Stimulated activated CD8-positive, alpha-beta memory T cell treated with anti-CD3 and anti-CD28 coated beads, Interleukin-4, amount 100 ng/mL, for 1 hour (primary cell): ENCODE measurements at places on chromosomes 12 and 14.

DNA sequence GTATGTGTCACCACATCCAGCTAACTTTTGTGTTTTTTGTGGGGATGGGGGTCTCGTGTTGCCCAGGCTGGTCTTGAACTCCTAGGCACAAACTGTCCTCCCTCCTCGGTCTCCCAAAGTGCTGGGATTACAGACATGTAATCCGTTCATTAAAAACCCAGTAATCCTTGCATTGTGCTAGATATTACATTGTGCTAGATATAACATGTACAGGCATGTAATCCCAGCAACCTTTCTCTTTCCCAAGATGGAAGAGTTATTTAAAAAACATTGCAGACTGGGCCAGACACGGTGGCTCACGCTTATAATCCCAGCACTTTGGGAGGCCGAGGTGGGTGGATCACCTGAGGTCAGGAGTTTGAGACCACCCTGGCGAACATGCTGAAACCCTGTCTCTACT is 19.7 kb downstream of the ELK3 start:
- no peak for DNase-seq

DNA sequence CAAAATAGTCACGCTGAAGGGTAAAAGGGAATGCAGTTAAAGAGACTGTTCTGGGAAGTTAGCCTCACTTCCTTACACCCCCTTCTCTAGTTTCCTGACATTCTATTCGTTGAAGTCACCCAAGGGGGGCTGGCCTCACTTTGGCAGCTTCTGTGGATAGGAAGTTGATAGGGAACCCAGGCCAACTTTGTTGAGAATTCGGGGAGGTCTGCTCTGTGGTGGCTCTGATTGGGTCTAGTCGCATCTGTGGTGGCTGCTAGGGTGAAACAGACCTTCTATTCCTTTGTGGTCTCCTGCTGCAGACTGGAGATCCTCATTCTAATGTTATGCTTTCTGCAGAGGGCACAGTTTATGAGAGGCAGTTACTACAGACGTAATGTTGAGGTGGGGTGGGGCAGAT is 28.8 kb upstream of the GZMB start:
- no peak for DNase-seq

- no peak for DNase-seq
These were observed 77.4 kb downstream of the KIF21A start for GRCh38 chr12:39365364-39366001.

GRCh38 chr12:40313928-40314327 is 89.1 kb downstream of the LRRK2 start:
- no peak for DNase-seq

DNA sequence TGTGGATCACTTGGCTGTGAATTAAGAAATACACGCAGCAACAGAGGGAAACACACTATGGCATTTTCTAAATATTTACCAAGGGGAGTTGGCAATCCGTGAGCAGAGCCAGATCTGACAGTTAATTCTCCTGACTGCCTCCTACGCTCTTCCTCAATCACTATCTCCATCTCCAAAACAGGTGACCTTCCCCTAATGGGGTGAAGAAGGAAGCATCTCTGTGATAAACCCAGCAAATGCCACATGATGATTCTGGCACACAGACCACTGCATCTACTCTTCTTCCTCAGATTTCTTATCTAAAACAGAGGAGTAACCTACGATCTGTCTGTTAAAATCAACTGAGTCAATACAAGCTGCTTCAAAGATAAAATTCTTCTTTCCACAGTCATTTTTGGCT is 4.4 kb downstream of the SPTB start:
- no peak for DNase-seq

DNA sequence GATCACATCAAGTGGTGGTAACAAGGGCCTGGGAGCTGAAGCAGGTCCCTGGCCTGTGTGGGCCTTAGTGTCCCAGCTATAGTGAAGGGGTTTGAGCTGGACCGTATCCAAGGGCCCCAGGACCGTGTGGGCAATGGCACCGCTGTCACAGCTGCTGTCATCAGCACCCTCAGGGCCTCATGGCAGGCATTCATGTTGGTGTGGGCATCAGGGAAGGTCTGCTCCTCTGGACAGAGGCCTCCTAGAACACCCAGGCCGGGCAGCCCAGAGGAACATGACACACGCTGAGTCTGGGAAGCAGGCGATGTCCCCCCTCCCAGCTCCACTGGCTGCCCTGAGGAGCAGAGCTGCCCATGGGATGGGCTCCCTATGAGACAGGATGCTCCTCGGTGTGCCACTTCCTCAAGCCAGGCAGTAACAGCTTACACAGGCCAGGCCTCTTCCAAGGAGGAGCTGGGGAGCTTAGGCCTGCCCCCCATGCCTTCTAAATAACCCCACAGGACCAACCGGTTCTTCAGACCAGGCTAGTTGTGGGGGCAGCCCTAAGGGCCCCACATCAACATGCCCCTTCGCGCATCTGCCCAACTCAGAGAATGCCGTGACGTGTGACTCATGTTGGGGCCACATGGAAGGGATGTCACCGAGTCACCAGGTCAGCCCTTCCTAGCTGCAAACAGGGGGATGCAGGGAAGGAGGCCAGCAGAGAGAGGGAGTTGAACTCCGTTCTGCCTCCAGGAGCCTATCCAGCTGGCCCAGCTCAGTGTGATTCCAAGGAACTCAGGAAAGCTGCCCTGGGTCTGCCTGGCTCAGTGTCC is 80.4 kb downstream of the PITPNM2 start:
- no peak for DNase-seq

GRCh38 chr14:88255798-88256197 is 67.3 kb downstream of the KCNK10 start:
- no peak for DNase-seq

DNA sequence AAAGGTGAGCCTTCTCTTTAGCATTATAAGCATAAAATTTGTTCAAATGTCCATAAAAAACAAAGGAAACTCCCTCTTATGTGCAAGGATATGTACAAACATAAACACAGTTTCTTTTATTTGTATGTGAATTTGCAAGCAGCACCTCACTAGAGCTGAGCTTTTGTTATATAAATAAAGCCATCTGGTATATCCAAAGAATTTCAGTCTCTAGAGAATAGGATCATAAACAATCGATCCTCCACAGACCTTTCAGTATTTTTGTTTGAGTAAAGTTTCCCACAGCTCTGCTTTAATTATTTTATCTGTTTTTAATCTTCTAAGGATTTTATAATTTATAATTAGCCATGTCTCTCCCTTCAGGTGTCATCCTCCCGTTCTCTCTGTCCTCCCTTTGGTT is 89.2 kb downstream of the OTOGL start:
- DNase-seq = no peak

DNA sequence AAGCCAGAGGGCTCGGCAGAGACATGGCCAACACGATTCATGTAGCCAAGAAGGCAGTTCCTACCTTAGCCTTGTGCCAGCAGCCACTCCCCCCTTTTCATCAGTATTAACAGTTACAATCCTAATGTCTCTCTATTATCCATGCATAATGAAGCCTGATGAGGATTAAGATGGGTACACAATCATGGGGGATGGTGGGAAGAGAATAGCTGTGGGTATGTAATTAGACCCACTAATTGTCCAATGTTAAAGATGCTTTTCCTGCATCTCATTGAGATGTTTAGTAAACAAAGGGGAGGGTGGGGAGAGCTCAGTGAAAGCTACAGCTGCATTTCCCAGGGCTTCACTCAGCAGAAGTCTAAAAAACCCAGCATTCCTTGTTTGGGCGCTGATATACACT is 70.4 kb upstream of the CMKLR1 start:
- no peak for DNase-seq

- no peak for DNase-seq
These were observed 24.0 kb upstream of the CLEC4E start for GRCh38 chr12:8564656-8565055.

DNA sequence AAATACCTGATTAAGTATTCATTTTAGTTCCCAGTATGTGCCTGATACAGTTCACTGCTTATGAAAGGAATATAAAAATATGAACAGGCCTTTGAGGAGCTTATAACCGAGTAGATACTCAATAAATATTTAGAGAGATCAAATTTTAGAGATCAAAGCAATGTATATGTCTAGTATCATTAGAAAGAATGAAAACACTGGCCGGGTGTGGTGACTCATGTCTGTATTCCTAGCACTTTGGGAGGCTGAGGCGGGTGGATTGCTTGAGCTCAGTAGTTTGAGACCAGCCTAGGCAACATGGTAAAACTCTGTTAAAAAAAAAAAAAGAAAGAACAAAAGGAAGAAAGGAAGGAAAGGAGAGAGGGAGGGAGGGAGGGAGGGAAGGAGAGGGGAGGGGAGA is 113.2 kb upstream of the EEA1 start:
- DNase-seq = no peak

DNA sequence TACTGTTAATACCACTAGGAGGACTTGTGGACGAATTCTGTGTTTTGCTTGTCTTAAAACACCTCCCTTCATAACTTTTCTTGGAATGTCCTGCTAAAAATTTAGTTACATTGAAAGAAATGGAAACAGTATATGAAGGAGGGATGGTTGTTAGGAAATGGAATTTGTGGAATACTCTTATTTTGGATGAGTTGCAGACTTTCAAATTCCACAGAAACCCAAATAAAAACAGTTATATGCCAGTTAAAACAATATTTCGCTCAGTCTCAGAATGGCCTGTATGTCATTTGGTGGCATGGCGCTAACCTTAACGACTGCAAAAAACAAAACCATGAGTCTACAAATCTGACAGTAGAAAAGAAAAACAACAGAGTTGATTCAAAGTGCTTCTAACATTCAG is 12.2 kb upstream of the ARHGAP5 start:
- no peak for DNase-seq

- DNase-seq = no peak
These were observed 131.1 kb downstream of the FBXL14 start for GRCh38 chr12:1463073-1463905.

DNA sequence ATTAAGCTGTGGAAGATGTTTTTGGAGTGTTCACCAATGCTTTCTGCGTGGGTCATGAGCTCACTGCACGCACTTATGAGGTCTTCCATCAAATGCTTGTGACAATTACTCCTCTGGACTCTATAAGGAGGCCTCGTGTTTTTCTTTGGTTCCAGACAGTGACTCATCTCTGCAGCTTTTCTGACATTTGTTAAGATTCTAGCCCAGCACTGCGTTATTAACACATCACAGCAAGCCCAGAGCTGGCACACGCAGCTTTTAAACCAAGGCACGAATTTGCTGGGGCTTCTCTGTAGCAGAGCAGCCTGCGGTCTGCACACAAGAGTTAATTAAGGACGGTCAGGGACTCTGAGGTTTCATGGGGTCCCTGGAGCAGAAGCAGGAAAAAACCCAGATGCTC is 16.9 kb downstream of the MEG3 start:
- no peak for DNase-seq

DNA sequence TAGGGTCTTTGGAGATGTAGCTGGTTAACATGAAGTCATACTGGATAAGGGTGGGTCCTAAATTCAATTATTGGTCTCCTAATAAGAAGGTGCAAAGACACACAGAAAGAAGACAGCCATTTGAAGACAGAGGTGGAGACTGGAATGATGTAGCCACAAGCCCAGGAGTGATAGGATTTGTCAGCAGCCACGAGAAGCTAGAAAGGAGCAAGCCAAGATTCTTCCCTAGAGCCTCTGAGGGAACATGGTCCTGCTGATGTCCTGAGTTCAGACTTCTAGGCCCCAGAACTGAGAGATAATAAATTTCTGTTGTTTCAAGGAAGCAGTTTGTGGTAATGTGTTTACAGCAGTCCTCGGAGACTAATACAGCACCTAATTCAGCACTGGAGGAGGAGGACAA is 203.3 kb upstream of the SRRM4 start:
- DNase-seq = no peak

GRCh38 chr12:27549801-27550652 is 26.0 kb downstream of the PPFIBP1 start:
- DNase-seq = no peak

- no peak for DNase-seq
These were observed 72.2 kb downstream of the CLIP1 start for GRCh38 chr12:122350141-122350848.

DNA sequence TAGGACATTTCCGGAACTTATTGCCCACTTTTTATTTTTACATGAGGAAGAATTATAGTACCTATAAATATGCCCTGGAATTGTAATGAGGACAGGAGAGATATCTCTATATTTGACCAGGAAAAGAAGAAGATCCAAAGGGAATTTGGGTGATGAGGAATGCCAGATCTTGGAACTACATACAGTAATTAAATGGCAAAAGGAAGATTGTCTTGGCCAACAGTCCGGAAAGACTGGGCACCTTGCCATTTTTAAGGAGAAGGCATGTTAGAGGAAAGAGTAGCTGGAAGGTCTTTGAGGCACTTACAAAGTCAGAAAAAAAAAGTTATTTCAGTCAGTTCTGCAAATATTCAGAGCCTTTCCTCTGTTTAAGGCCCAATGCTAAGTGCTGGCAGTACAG is 616.4 kb downstream of the MED13L start:
- DNase-seq = no peak

- DNase-seq = no peak
These were observed 255.0 kb downstream of the PAWR start for GRCh38 chr12:79435742-79436141.

DNA sequence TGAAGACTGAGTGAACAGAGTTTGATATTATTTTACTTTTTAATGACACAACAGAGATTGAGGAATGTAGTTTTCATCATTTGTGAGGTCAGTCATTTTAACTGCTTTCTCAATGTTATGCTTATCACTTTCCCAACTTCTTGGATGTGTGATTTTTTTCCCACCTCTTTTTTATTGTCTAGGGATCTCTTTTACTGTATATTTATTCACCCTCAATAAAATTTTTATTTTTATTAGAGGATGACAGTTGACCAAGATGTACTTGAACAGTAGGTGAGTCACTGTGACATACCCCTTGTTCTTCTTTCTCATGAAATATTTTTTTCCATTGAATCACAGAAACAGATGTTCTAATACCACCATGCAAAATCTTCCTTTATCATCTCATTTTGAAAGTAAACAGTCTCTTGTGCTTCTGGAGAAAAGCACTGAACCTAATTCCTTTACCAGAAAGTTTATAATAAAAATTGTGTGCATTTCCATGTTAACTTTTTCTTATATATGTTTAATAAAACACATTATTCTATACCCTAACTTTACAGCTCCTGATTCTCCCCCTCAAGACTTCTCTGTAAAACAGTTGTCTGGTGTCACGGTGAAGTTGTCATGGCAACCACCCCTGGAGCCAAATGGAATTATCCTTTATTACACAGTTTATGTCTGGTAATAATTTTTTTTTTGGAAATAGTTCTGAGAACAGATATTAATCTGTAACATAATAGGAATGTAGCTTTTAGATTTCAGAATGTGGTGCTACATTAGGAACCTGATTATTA is 65.9 kb downstream of the PTPRQ start:
- no peak for DNase-seq

GRCh38 chr14:89543425-89543790 is 126.4 kb upstream of the FOXN3 start:
- DNase-seq = no peak

DNA sequence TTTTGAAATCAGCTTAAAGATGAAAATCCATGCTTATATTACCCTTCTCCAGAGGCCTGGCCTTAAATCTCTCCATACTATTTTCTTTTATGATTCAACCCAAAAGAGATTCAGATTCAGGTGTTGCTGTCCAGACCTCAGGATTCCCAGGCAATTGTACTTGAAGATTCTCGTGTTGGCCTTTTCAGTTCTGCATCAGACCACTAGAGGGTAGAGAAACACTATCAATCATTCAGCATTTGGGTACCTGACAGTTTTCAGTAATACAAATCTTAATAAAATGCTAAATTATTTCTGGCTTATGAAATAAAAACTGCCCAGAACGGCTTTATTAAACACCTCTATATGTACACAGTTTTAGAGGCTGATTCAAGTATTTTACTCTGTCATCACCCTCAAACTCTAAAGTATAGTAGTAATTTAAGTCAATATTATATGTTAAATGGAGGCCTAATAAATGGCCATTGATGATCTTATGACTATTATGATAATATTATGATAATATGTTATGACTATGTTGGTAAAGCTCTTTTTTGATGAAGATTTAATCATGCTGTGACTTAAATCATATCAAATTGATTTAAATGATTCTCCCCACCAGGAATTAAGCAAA is 301.1 kb downstream of the DUSP6 start:
- no peak for DNase-seq
